Mesendoderm (in vitro differentiated cells): ENCODE measurements at places on chromosomes 5 and 9.

- no peaks in the 10 kb centered on the region for H3K27me3 ChIP-seq
- H3K27ac ChIP-seq: no peak overlapping the region
- DNase-seq: peak; percentile 57
- peaks cover 14% of the 10 kb centered on the region for H3K4me1 ChIP-seq
These were observed 125.9 kb upstream of the OSMR start for GRCh38 chr5:38719916-38720315.

DNA sequence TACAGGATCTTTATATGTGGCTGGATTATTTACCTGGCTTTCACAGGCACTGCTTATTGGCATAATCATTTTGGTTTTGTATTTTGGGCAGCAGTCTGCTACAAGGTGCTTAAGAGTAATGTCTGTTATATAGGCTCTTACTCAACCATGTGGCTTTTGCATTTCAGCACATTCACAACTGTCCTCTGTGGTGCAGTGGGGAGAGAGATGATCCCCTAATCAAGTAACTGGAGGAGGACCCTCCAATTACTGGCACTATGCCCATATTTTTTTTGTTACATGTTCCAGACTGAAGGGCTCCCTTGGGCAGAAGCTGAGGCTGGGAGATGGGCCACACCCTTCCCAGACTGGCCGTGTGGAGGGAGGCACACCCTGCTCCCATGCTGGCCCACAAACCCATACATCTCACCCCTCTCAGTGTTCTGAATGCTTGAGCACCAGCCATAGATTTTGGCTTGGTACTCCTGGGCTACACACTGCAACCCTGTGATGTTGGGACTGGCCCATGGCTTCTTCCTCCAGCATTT, 173.5 kb downstream of the FAM174A start:
- no peaks in the 10 kb centered on the region for H3K36me3 ChIP-seq
- no peaks in the 10 kb centered on the region for H3K27me3 ChIP-seq
- H3K27ac ChIP-seq: no peak overlapping the region
- no peak for DNase-seq
- H3K4me1 ChIP-seq: no peaks in the 10 kb centered on the region

- H3K4me3 ChIP-seq: no peak overlapping the region
- H3K27me3 ChIP-seq: no peaks in the 10 kb centered on the region
- DNase-seq: no peak
- no peaks in the 10 kb centered on the region for H3K4me1 ChIP-seq
These were observed 87.0 kb upstream of the PHYKPL start for GRCh38 chr5:178319541-178320041.

DNA sequence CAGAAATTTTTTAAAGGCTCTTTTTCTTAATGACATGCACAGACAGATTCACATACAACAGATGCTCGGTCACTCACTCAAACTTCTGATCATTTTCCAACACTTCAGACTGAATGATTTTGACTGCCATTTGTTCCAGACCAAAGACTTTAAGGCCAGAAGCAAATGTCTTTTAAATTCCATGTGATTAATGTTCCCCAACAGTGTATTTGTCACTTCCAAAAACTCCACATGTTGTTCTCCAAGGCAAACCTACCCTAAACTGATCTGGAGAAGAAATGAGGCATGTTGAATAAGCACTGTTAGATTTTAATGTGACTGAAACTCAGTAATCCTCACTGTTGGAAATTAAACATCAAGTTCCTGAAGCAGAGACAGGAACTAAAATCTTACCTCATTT, 366.7 kb downstream of the GABRG2 start:
- no peaks in the 10 kb centered on the region for H3K27me3 ChIP-seq
- H3K4me1 ChIP-seq: no peaks in the 10 kb centered on the region
- no peak overlapping the region for H3K4me3 ChIP-seq
- H3K27ac ChIP-seq: no peak overlapping the region
- DNase-seq: no peak

GRCh38 chr9:34250721-34251120, 71.9 kb downstream of the UBAP1 start:
- no peaks in the 10 kb centered on the region for H3K4me1 ChIP-seq
- H3K27me3 ChIP-seq: no peaks in the 10 kb centered on the region
- no peak for DNase-seq
- no peaks in the 10 kb centered on the region for H3K36me3 ChIP-seq
- no peak overlapping the region for H3K4me3 ChIP-seq
- H3K27ac ChIP-seq: no peak overlapping the region

DNA sequence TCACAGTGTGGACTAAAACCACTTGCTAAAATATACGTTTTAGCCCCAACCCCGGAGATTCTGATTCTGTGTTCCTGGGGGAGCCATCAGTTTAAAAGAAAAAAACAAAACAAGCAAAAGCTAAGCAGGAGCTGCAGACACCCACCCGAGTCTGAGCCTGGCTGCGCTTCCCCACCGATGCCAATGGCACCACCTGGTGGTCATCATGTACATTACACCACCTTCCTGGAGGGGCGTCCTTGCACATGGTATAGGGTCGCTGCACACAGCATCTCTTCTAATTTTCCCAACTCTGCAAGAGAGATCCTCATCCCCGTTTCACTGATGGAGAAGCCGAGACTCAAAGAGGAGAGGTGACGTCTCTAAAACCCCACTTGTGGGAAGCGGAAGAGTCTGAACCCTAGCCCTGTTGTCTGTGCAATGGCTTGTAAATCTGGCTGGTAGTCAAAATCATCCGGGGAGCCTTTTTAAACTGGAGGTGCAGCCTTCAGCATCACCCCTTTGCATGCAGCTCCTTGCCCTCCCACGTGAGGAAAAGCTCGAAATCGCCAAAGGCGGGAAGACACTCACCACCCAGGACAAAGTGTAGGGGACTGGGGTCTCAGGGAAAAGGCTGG, 23.1 kb upstream of the CNOT6 start:
- no peaks in the 10 kb centered on the region for H3K4me1 ChIP-seq
- no peak overlapping the region for H3K27ac ChIP-seq
- H3K36me3 ChIP-seq: no peaks in the 10 kb centered on the region

DNA sequence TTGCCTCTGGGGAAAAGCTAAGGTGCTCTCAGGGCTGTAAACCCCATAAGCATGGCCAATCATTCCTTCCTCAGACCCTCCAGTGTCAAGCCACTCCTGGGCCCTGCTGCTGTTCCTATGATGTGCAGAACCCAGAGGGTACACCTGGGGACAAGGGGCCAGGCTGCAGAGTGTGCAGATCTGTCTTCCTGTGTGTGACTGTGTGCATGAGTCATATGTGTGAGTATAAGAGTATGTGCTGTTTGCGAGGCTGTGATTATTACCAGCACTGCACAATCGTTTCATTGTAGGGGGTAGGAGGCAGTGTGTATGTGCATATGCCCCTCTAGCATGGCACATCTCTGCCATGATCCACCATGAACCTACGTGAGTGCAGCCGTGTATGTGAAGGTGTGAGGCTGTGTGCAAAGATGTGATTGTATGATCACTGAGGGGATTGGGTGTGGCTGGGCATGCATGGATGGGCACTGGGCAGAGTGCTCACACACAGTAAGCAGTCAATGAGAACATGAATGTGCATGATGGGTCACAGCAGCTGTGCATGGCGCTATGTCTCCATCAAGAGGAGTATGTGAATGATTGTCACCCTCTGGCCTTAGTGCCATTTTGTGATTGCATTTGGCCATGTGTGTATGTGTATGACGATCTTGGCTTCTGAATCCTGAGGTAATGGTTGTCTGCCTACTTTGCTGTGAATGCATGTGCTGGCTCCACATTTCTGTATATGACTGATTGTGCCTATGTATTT, 2.4 kb upstream of the OR1K1 start:
- no peaks in the 10 kb centered on the region for H3K36me3 ChIP-seq
- DNase-seq: no peak
- H3K4me1 ChIP-seq: no peaks in the 10 kb centered on the region
- no peaks in the 10 kb centered on the region for H3K27me3 ChIP-seq

- H3K4me3 ChIP-seq: peak overlapping the region; percentile 91
- peak overlapping the region; percentile 85 for H3K27ac ChIP-seq
These were observed 727 bp downstream of the SMAD5 start for GRCh38 chr5:136133222-136133921.

- peaks cover 1% of the 10 kb centered on the region for H3K4me1 ChIP-seq
- no peak overlapping the region for H3K27ac ChIP-seq
- DNase-seq: peak; percentile 58
- no peaks in the 10 kb centered on the region for H3K36me3 ChIP-seq
- H3K27me3 ChIP-seq: no peaks in the 10 kb centered on the region
- no peak overlapping the region for H3K4me3 ChIP-seq
These were observed 489.1 kb downstream of the CSNK1G3 start for GRCh38 chr5:124001036-124001615.

DNA sequence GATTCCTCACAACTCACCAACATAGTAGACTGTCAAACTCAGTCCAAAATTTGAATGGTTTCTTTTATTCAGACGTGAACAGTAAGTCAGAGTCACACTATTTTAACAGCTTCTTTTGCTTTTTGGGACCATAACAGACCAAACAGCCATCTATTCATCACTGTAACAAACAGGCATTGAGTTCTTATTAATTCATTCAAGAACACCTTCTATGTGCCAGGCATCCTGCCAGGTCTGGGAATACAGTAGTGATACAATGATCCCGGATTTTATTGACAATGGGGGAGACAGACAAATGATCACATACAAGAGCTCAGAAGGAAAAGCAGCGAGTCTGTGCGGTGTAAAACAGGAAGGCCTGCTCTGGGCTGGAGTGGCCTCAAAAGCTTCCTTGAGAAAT, 153.3 kb upstream of the ERCC6L2 start:
- no peak overlapping the region for H3K27ac ChIP-seq
- DNase-seq: no peak
- no peaks in the 10 kb centered on the region for H3K36me3 ChIP-seq
- H3K27me3 ChIP-seq: no peaks in the 10 kb centered on the region

GRCh38 chr9:118630931-118631595, 738.2 kb downstream of the BRINP1 start:
- H3K4me3 ChIP-seq: no peak overlapping the region
- H3K36me3 ChIP-seq: no peaks in the 10 kb centered on the region
- no peak overlapping the region for H3K27ac ChIP-seq
- H3K4me1 ChIP-seq: no peaks in the 10 kb centered on the region
- DNase-seq: no peak

DNA sequence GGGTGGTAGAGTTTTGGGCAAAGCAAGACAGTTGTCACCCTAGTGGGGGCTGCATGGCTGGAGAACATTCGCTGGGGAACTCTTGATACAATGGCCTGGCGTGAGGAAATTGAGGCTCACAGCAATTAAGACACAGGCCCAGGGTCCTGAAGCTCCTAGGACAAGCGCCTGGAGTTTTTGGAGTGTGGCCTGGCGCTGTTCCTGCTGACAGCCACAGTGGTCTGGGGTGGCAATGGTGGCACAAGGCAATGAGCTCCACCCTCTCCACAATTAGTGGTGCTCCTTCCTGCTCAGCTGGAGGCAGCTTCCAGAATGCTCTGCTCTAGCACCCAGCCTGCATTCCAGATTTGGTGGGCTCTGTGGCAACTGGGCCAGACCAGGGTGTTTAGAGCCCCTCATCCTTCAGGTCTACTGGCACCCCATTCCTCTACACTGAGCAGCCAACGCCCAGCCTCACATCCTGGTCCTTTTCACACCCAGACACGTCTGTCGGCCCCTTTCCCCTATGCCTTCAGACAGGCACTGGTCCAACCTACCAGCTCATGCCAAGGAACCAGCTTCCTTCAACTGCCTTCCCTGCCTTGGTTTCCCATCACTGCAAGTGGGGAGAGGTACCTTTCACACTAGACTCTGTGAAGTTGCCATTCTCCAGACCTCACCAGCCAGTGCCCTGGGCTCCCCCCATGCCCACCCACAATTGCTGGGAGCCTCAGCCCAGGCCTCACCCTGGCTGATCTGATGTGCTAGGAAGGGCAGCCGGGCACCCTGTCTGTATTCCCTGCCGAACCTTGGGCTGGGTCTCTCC, 138.1 kb upstream of the COL5A1 start:
- H3K4me1 ChIP-seq: no peaks in the 10 kb centered on the region
- no peak overlapping the region for H3K27ac ChIP-seq
- H3K4me3 ChIP-seq: no peak overlapping the region

GRCh38 chr5:34849253-34849652, 10.3 kb downstream of the TTC23L start:
- no peak overlapping the region for H3K27ac ChIP-seq
- DNase-seq: no peak
- no peaks in the 10 kb centered on the region for H3K27me3 ChIP-seq
- no peaks in the 10 kb centered on the region for H3K36me3 ChIP-seq
- H3K4me3 ChIP-seq: no peak overlapping the region
- H3K4me1 ChIP-seq: no peaks in the 10 kb centered on the region

DNA sequence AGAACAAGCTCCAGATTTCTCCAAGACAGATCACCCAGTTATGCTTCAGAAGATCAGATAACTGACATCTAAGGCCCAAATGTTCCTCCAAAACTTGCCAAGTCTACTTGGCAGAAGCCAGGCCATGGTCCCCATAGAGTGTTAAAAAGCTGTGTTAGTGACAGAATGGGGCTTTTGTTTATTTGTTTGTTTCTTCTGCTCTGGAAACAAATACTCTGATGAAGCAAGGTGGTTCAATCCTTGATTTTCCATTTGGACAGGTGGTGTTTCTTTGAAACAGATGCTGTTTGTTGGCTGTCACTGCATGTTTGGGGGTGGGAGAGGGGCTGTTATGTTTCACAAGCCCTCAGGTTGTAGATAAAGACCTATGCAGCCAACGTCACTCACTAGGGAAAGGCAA, 264.0 kb downstream of the FAM114A2 start:
- no peaks in the 10 kb centered on the region for H3K36me3 ChIP-seq
- H3K4me1 ChIP-seq: no peaks in the 10 kb centered on the region
- DNase-seq: no peak
- H3K27me3 ChIP-seq: no peaks in the 10 kb centered on the region

DNA sequence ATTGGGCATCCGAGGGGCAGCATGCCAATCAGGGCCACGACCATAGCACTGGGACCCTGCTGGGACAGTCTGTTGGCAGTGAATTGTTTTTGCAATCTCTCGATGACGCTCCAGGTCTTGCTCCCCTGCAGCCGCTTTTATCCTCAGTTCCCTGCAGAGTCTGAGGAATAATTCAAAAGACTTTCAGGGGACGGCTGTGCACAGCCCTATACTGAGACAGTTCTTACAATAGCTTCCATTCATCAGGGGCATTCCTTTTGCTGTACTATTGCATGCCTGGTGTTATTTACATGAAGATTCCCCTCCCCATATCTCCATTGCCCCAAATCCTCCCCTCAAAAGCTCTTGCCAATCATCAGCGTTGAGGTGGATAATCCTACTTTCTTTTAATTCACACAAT, 163.3 kb upstream of the WWC1 start:
- no peaks in the 10 kb centered on the region for H3K36me3 ChIP-seq
- H3K4me3 ChIP-seq: no peak overlapping the region
- no peaks in the 10 kb centered on the region for H3K4me1 ChIP-seq
- H3K27me3 ChIP-seq: no peaks in the 10 kb centered on the region

GRCh38 chr9:113390192-113390960, 10.7 kb downstream of the ALAD start:
- H3K4me3 ChIP-seq: no peak overlapping the region
- no peak for DNase-seq
- H3K36me3 ChIP-seq: peaks cover 4% of the 10 kb centered on the region
- no peaks in the 10 kb centered on the region for H3K27me3 ChIP-seq

GRCh38 chr9:23779220-23779619, 46.8 kb downstream of the ELAVL2 start:
- no peak overlapping the region for H3K4me3 ChIP-seq
- H3K36me3 ChIP-seq: no peaks in the 10 kb centered on the region
- H3K27ac ChIP-seq: no peak overlapping the region
